ENCODE measurements at places on chromosomes 2 and 18.

DNA sequence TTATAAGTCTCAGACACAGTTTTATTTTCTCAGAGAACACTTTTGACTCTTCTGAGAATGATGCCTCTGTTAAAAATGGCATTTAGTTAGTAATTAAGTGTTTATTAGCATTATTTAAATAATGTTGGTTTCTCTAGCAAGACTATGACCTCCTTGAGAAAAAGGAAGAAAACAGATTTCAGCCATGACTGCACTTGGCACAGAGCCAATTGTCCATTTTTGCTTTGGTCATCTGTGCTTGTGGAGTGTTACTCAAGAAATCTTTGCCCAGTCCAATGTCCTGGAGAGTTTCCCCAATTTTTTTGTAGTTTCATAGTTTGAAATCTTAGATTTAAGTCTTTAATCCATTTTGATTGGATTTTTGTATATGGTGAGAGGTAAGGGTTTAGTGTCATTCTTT, 1229.4 kb upstream of the FAM98A start:
- DNase-seq, result no peak

DNA sequence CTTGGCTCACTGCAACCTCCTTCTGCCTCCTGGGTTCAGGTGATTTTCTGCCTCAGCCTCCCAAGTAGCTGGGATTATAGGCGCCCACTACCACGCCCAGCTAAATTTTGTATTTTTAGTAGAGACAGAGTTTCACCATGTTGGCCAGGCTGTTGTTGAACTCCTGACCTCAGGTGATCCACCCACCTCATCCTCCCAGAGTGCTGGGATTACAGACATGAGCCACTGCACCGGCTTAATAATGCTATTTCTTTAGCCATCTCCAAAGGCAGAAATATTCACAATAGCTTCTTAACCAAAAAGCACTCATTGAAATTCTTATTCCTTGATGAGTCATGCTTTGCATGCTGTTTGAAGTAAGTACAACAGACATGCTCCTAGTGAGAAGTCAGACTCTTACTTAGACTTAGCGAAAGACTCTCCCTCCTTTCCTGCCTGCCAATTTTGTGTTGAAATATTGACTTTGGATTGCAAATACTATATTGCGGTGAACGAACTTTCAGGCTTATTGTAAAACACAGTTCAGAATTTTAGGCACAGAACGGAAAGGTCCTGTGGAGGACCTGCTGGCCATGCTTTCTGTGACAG, 4.4 kb downstream of the ACTR3 start:
- DNase-seq, result no peak

DNA sequence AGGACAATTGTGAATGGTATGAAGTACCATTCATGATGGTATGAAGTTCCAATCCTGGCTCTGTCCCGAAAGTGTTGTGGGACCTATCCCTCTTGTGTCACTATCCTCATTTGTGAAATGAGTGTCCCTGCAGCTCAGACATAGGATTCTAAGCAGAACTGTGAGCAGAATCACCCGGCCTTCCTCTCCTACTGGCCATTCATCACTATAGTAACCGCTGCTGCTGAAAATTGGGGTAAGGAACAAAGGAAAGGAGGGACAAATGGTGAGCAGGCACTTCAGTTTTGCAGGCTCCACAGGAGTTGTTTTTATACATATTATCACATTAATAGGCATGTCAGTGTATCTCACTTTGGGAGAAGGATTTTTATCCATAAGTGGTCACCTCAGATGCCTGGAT, 27.4 kb downstream of the SMYD1 start:
- no peak for DNase-seq

DNA sequence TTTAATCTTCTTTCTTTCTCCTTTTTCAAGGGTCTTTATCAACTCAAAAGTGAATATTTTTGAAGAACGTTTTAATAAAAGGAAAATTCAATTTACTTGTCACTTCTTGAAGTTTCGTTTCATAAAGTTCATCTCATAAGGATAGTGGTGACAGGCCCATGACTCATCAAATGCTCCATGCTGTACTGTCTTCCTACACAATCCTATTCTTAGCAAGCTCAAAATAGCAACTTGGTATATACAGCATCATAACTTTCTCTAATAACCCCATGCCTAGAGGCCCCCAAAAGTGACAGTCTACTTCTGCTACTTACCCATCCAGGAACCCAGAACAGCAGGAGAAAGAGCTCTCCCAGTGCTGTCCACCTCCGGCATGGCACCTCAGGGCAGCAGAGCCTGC, 7.7 kb downstream of the FBXO15 start:
- DNase-seq, result no peak

- no peak for DNase-seq
Observed at GRCh38 chr18:62420151-62420512, 95.0 kb downstream of the TNFRSF11A start.

DNA sequence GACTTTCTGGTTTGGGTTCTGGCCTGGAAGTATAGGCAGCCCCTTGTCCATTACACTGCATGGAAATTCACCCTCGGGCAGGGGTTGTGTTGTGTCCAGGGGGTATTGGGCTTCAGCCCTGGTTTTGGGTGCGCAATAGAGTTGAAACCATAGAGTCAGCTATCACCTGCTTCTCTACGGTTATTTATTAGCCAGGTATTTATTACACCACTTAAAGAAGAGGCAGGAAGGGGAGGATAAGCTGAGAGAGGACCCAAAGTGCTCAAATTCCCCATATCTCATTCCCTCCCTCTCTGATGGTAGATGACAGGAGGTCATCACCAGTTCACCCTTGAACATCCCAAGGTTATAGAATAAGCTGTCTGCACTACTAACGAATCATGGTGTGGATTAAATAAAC, 133.4 kb downstream of the HRH4 start:
- no peak for DNase-seq

DNA sequence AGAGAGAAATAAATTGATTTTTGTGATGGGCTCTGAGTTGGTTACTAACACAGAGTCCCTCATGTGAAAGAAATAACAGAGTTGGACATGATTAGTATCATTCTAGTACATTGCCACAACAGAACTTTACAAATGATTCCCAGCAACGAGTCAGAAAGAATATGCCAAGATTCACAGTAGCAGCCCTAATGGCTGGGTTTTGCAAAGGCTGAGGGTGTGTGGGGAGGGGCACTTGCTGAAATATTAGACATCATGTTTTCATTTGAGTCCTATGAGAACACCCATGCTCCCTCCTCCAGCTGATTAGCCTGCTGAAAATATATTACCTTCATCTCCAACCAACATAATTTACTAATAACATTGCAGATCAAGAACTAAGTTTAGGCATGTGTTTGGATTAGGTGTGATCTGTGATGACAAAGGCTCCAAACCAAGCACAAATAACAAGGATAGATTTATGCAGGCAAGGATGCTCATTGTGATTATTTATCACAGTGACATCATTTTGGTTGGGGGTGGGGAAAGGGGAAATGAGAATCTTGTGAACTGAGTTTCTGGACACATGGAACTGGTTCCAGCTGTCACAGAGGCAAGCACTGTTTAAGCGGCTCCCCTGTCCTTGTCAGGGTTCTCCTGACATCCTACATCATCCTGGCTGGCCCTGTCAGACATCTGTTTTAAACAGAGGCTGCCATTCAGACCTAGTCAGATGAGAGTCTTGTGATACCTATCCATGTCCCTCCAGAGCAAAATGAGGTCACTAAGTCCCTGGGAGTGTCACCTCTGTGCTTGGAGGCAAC, 205.8 kb upstream of the NCKAP5 start:
- DNase-seq, result no peak

- no peak for DNase-seq
Observed at GRCh38 chr18:13545514-13545913, 180.8 kb downstream of the FAM210A start.

GRCh38 chr2:144477957-144478311, 42.0 kb downstream of the ZEB2 start:
- no peak for DNase-seq

DNA sequence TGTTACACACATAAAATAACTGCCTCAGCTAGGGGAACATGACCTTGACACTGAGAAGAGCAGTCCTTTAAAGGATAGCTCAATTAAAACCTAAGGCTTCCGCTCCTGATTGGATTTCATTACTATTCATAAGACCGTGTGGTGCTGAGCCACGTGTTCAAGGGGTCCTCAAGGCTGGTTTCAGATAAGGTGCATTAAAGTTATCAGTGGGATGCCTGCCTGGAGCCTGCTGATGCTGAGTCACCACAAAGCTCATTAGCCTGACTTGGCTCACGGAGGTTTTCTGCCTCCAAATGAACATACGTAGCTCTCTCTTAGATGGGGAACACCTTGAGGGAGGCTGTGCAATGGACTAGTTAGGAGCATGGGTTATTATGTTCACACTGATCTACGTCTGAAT, 518.9 kb downstream of the TDRD15 start:
- DNase-seq, result no peak

GRCh38 chr2:168992591-168993349, 38.4 kb downstream of the ABCB11 start:
- no peak for DNase-seq

DNA sequence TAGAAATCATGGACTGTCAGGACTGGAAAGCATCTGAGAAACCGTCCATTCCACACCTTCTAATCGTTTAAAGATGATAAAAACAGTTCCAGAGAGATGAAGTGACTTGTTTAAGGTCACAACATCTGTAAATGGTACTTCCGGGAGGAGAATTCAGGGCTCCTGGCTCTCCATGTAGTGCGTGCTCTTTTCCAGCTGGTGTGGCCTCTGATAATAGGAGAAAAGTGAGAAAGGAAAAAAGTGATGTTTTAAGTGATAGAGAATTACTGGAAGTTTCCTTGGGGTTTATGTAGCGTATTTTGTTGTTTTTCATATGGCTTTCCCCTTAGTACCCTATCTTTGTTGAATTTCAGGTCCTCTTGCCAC, 663 bp downstream of the C2orf49 start:
- DNase-seq, result no peak

GRCh38 chr2:223269386-223269785, 217.4 kb downstream of the KCNE4 start:
- no peak for DNase-seq

DNA sequence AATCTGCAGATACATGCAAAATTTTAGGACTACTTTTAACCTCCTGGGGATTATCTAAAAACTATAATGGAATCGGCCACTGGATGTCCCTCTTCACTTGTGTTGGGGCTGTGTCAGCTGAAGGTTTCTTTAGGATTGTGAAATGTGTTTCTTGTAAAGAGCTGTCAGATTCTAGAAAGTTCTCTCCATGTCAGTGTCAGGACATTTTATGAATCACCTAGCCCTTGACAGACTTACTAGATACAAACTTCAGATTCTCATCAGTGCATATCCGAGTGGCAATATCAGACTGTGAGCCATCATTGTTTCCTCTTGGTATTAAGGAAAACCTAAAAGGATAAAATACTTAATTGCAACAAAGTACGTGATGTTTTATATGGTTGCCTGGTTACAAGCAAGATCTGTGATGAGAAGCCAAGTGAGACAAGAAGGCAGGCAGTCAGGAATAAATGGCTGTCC, 107.3 kb downstream of the CPS1 start:
- DNase-seq, result no peak

DNA sequence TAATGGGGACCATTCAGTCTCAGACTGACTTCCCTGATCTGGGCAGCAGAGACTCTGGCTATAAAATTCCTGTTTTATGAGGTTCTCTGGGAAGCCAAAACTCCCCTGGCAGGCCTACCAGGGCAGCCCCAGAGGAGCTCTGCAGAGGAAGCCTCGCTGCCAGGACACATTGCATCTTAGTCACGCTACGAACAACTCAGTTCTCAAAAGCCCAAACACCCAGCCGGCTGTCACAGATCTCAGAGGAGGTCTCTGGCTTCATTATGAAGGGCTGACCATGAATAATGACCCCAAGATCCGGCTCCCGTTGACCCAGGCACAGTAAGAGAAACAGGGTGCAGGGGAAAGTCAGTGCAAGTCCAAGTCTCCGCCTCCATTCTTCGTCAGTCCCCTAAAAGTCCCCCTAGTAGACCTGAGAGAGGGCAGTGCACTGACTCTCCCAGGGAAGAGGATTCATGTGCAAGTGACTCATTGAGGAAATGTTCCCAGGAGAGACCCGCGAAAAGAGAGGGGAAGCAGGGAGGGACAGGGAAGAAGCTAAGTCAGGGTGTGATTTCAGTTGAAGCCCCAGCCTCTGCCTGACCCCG, 212.3 kb downstream of the CYP26B1 start:
- no peak for DNase-seq

- DNase-seq, result no peak
Observed at GRCh38 chr18:69680123-69680522, 267.6 kb downstream of the CD226 start.

GRCh38 chr2:236714080-236714479, 144.5 kb downstream of the ACKR3 start:
- DNase-seq, result no peak

Measured in activated CD4-positive, CD25-positive, alpha-beta regulatory T cell (primary cell).